Activated CD8-positive, alpha-beta memory T cell treated with anti-CD3 and anti-CD28 coated beads for 24 hours (primary cell): ENCODE measurements at places on chromosomes 2 and 18.

GRCh38 chr2:128475427-128476211 is 157.0 kb upstream of the HS6ST1 start:
- DNase-seq = no peak

GRCh38 chr18:63299837-63300745 is 19.5 kb downstream of the BCL2 start:
- DNase-seq = no peak

DNA sequence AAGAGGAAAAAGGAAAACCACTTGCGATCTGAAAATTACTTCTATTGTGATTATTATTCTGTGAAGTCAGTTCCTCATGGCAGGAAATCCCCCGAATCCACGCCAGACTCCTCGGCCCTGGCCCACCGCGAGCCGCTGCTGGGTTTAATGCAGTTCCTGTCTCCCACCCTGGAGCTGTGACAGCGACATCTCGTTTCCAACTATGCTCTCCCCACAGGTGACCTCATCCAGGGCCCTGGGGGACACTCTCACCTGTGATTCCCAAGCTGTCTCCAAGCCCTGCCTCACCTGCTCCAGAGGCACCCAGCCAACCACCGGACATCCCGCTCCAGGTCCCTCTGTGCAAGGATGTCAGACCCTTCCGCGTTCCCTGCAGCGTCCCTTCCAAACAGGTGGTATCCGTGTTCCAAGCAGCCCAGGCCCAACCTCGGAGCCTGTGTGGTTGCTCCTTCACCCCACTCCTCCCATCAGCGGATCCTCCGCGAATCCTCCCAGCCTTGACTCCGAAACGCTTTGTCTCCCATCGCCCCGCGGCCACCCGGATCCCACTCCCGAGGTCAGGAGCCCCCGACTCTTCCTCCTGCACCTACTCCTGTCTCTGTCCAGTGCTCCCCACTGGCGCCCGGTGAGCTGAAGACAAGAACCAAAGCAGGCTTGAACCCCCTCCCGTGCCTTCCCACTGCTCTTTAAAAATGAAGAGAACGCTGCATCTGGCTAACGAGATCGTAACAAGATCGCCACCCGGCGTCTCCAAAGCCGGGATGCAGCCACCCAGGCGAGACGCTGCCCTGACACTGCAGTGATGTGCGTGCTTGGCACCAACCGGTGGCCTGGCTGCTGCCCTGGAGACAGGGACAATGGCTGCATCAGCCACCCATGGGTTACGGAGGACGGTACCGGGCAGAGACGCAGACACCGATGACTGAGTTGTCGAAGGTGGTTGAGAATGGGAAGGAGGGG is 96.5 kb downstream of the NDUFA10 start:
- peak; percentile 58 for DNase-seq

GRCh38 chr18:54878159-54878622 is 49.9 kb downstream of the RAB27B start:
- no peak for DNase-seq
